ENCODE measurements at places on chromosomes 5 and 9. TPM values are rescaled to one million over a fixed set of nuclear protein-coding genes. Genes with fewer than 3 reads are reported as not detected.

The CDX1 gene
- not detected for total RNA-seq

The PCDHA9 gene
- total RNA-seq = 0.21 TPM

The TAF11L4 gene
- not detected for total RNA-seq

The C9orf153 gene
- not detected for total RNA-seq

The MEGF10 gene
- not detected for total RNA-seq

The ARL14EPL gene
- total RNA-seq = not detected

The SLC36A3 gene
- not detected for total RNA-seq

The RHOBTB3 gene
- 95.2 TPM for total RNA-seq

The NUTM2G gene
- total RNA-seq = not detected

The CKMT2 gene
- not detected for total RNA-seq

The ACSL6 gene
- total RNA-seq = 0.18 TPM

The DOCK8 gene
- 1.4 TPM for total RNA-seq

The IDNK gene
- total RNA-seq = 1.9 TPM

The FUT7 gene
- total RNA-seq = not detected

The CCDC187 gene
- total RNA-seq = not detected

The SPINK5 gene
- not detected for total RNA-seq

The ADAMTS2 gene
- total RNA-seq = 0.13 TPM

The CBY3 gene
- total RNA-seq = 0.39 TPM

The CAVIN4 gene
- 0.82 TPM for total RNA-seq

The RASEF gene
- 2.9 TPM for total RNA-seq

The SPATA24 gene
- total RNA-seq = 5.5 TPM

The FGF10 gene
- total RNA-seq = not detected

The GZMA gene
- total RNA-seq = not detected

The COL15A1 gene
- total RNA-seq = 0.10 TPM

The IGFBPL1 gene
- total RNA-seq = 13.7 TPM

The POU5F2 gene
- total RNA-seq = 0.39 TPM

The MARCOL gene
- not detected for total RNA-seq

The SLC6A3 gene
- total RNA-seq = 0.05 TPM

The TMEM252 gene
- not detected for total RNA-seq

The PCDHGA5 gene
- total RNA-seq = 0.67 TPM

The GLRA1 gene
- total RNA-seq = not detected

The ARL10 gene
- 2.0 TPM for total RNA-seq

The AGXT2 gene
- total RNA-seq = not detected

The FAM169A gene
- 23.1 TPM for total RNA-seq

The SPATA31C1 gene
- total RNA-seq = not detected

The FOXI1 gene
- 0.44 TPM for total RNA-seq

The SERF1B gene
- 49.3 TPM for total RNA-seq

The SHROOM1 gene
- 13.5 TPM for total RNA-seq

The TAF11L5 gene
- total RNA-seq = not detected

The PCDHGA2 gene
- 0.05 TPM for total RNA-seq

The LHX3 gene
- total RNA-seq = 0.13 TPM

The TRPM6 gene
- 0.05 TPM for total RNA-seq

The PCDHB14 gene
- total RNA-seq = 0.80 TPM

The GRIA1 gene
- not detected for total RNA-seq

The HAND1 gene
- 0.10 TPM for total RNA-seq

The ANKRD34B gene
- total RNA-seq = 0.10 TPM

The KLF4 gene
- total RNA-seq = 5.2 TPM

Measured in Panc1 (cell line).